ENCODE measurements at places on chromosomes 3 and 15. TPM values are rescaled to one million over a fixed set of nuclear protein-coding genes. Genes with fewer than 3 reads are reported as not detected.

The PLXND1 gene
- 284 TPM for total RNA-seq

DNA sequence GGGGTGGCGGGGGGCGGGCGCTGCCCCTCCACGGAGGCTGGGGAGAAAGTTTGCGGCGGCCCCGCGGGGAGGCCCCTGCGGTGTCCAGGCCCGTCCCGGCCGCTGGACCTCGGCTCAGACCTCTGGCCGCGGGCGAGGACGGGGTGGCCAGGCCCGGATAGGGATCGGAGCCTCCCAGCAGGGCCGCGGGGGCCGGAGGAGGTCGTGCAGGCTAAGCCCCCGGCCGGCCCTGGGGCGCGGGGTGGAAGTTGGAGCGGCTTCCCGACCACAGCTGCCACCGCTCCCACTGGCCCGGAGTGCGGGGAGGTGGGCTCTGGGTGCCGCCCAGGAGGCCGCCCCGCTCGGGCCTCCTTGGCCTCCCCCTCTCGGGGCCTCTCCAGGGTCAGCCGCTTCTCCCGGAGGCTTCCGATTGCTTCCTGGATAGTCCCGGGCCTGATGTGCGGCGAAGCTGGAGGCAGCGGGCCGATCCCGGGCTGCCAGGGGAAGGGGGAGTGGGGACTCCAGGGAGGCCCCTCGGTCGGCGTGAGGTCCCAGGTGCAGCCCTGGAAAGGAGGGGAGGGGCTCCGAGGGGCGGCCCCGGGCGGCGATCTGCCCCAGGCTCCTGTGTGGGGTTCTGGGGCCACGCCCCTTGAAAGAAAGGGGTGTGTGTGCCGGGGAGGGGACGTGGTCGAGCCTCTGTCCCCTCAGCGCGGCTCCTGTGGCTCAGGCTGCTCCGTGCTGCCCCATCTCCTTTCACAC is 907 bp downstream of the PLXNA1 start:
- peak; percentile 74 for DNase-seq

DNA sequence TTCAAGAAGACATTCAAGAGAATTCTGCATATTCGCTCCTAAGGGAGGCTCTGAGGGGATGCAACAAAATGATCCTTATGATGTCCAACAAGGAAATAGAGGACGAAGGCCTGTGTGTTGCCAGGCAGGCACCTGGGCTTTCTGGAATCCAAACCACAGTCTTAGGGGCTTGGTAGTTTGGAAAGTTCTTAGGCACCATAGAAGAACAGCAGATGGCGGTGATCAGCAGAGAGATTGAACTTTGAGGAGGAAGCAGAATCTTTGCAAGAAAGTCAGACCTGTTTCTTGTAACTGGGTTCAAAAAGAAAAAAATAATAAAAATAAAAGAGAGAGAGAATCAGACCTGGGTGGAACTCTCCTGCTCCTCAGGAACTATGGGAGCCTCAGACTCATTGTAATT is 11.7 kb upstream of the ATG7 start:
- DNase-seq, result no peak

DNA sequence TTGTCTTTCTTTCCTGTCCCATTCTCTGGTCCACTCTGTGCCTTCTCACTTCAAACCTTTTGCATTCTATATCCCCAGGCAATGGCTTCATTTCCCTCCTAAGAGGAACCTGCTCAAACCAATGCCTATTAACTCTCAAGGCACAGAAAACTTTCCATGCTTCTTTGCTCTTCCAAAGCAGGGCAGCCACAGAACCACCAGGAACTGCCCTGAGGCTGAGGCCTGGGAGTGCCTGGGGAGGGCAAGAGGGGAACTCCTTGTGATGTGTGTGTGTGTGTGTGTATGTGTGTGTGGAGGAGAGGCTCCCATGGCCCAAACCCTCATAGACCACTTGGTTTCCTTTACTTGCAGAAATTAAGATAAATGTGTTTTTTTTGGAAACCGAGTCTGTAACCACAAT is 14.1 kb upstream of the PGPEP1L start:
- no peak for DNase-seq

DNA sequence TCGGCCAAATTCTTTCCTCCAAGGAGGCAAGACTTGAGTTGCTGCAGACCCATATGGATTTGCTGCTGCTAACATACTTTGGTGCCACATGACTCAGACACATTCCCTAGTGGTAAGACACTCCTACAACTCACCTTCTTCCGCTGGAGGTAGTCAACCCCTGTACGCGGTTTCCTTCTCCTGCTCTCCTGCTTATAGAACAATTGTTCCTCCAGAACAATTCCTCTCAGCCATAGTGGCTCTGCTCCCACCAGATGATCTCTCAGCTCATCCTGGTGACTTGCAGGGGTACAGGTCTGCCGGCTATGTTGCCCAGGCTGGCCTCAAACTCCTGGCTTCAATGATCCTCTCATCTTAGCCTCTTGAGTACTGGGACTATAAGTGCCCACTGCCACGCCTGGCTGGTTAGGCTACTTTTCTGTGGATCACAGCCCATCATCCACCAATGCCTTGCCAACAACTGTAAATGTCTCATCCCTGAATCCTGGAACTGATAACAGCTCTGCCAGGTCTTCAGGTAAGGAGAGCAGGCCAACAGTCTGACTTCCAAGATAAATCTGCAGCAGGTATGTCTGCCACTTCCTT is 2.4 kb upstream of the CXCR6 start:
- no peak for DNase-seq

DNA sequence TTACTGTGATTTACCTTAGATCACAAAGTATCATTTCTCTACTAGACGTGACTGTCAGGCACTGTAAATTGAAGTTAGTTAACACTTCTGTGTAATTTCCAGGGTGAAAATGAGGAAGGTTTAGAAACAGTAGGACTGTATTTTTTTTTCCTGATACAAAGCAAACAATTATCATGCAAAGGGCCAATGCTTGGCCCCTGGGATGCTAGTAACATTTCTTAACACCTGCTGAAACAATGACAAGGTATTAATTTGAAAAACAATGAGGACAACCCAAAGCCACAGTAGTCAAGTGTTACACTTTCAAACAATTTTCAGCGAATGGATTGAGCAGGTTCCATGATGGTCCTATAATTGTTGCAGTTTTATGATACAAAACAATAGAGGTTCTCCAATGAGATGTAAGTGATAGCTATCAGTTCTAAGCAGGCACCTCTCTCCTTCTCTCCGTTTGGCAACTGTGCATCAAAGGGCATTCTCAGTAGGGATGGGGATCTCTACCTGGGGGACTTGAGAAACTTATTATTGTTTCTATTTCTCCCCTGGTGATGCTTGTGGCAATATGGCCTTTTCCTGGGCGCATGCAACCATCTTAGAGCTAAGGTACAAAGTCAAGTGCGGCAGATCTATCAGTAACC is 65.9 kb upstream of the FEZF2 start:
- no peak for DNase-seq

GRCh38 chr15:71357321-71357732 is 242.1 kb downstream of the THSD4 start:
- peak; percentile 65 for DNase-seq

The CD96 gene
- total RNA-seq, result 9.5 TPM

DNA sequence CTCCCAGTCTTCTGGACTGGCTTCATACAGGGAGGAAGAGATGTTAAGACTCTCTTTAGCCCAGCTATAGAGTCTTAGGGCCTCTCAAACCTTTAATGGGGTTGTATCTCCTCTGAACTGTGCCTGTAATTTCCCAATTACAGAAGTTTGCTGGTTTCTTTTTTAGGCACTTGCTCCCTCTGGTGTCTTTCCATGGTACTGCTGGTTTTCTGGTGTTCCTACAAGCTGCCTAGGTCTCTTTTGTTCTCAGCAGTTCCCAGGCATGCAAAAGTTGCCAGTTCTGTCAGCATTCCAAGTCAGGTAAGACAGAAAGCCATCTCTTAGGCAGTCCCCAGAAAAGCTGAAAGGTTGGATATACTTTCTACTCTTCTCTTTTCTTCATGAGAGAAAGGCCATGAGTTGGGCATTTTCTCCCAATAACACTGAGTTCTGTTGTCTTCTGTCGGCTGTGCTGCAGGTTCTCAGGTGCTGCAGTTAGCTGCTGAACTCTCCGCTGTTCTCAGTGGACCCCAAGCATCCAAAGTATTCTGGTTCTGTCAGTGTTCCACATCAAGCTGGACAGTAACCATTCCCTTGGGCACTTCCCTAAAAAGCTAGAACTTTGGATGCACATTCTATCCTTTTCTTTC is 54.4 kb upstream of the EHHADH start:
- DNase-seq, result no peak

DNA sequence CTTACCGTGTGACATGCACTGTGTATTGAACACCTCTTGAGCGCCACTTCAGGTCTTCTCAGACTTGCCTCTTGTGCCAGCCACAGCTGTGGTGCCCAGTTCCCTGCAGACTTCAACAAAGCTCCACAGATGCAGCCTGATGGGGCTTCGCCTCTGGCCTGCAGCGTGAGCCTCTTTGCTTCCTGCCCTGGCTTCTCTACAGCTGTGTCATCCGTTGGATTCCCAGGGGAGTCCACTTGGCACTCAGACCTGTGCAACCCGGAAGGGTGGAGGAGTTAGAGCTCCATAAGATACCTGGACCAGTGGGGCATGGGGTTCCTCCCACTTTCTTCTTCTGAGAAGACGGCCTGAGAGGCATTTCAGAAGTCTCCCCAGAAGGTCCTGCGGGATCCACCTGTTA is 57.7 kb upstream of the BNIP2 start:
- no peak for DNase-seq

DNA sequence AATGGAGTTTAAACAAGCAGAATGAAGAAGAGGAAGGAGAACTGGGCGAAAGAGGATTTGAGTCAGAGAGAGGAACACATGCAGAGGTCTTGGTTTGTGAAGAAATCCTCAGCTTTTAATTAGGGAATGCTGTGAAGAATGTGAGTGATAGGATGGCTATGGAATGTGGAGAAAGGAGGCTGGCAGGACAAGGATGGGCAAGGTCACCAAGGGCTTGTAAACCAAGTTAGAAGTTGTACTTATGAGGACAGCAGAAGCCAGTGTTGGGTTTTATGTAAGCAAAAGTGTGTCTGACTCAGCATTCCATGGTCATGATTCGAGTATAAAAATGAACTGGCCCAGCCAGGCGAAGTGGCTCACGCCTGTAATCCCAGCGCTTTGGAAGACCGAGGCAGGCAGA is 60.0 kb upstream of the IL12A start:
- no peak for DNase-seq

The PLSCR5 gene
- total RNA-seq, result not detected

- DNase-seq, result no peak
Measured at GRCh38 chr15:81071120-81071519, 63.0 kb upstream of the CFAP161 start.

The ADGRG7 gene
- total RNA-seq, result not detected

DNA sequence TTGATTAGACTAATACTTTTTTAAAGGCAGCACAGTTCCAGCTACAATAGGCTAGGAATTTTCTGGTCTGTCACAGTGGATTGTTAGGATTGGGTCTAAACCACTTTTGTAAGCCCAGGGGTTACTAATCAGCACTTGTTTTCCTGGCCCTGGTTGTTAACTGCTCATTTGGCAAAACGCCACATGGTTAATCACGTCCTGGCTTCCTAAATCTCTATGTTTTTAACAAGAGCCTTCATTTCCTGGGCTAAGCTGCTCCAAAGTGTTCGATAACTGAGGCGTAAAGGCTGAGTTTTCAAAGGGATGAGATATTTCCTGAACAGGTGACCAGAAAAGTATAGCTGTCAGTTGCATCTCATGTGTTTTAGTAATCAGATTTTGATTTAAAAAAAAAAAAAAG is 38.9 kb upstream of the CLRN1 start:
- no peak for DNase-seq

DNA sequence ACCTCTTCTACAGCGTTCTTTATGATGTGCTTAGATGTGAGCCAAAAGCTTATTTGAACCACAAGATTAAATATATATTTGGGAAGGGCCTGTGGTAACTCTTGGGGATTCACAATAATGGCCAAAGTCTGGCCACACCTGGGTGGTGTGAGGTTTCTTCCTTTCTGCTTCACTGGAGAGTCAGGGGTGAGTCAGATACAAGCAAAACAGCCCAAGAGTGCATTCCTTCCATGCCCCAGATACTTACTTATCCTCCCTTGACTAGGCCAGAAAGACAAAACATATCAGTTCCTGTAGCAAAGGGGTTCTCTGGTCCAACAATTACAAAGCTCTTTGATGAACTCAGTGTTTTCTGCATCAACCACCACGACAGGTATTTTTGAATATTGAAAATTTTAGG is 941 bp downstream of the ZBED2 start:
- DNase-seq, result no peak

The ZCWPW2 gene
- total RNA-seq, result 0.96 TPM

DNA sequence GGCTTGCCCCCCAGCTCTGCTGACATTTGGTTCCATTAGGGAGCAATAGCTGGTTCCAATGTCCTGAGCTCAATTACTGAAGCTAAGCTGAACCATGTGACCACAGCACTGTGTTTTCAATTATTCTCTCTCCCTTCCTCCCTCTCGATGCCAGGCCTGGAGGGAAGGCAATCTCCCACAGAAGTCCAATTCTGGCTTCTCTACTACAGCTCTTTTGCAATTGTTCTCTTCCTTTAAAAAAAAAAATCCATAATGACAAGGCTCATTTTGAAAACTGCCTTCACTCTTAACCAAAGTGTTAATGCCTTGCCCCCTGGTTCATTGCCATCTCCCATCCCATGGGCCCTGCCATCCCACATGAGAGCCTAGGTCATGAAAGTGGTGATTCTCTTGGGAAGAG is 24.8 kb downstream of the IL16 start:
- no peak for DNase-seq

- DNase-seq, result no peak
Measured at GRCh38 chr15:63218100-63218808, 28.8 kb downstream of the RAB8B start.

DNA sequence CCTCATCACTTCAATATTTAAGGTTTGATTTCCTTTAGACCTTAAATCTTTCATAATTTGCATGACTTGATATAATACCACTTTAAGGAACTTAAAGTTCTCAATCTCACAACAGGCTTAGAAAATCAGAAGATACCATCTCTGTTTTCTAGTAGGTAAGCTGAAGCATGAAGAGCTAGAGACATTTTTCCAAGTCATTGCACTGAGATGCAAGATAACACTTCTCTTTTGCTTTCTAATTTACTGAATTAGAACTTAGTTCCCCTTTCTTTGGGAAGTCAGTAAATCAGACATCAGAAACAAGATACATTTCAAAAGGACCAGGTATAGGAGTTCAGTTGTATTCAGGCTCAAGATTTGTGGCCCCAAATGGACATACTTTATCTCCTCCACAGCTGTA is 79.7 kb downstream of the DZIP3 start:
- no peak for DNase-seq

GRCh38 chr15:72866866-72867616 is 83.5 kb upstream of the ADPGK start:
- no peak for DNase-seq

- DNase-seq, result no peak
Measured at GRCh38 chr3:15427981-15428380, 583 bp downstream of the EAF1 start.

The PAK2 gene
- 77.8 TPM for total RNA-seq

GRCh38 chr3:193078996-193079753 is 161.5 kb upstream of the MB21D2 start:
- DNase-seq, result no peak

The C2CD4A gene
- total RNA-seq, result 0.14 TPM

The HCN4 gene
- total RNA-seq, result 0.06 TPM

The RUVBL1 gene
- total RNA-seq, result 17.0 TPM

GRCh38 chr3:38648024-38648658 is 1.3 kb downstream of the SCN5A start:
- DNase-seq, result no peak

The C3orf22 gene
- not detected for total RNA-seq

The GOLGA8G gene
- not detected for total RNA-seq

Measured in upper lobe of right lung (tissue), 1 donor.